ENCODE measurements at places on chromosomes 4 and X.

- no peak for DNase-seq
Observed at GRCh38 chr4:153333874-153334273, 10.6 kb upstream of the MND1 start.

- DNase-seq: no peak
Observed at GRCh38 chr4:105765690-105766407, 57.3 kb downstream of the GSTCD start.

DNA sequence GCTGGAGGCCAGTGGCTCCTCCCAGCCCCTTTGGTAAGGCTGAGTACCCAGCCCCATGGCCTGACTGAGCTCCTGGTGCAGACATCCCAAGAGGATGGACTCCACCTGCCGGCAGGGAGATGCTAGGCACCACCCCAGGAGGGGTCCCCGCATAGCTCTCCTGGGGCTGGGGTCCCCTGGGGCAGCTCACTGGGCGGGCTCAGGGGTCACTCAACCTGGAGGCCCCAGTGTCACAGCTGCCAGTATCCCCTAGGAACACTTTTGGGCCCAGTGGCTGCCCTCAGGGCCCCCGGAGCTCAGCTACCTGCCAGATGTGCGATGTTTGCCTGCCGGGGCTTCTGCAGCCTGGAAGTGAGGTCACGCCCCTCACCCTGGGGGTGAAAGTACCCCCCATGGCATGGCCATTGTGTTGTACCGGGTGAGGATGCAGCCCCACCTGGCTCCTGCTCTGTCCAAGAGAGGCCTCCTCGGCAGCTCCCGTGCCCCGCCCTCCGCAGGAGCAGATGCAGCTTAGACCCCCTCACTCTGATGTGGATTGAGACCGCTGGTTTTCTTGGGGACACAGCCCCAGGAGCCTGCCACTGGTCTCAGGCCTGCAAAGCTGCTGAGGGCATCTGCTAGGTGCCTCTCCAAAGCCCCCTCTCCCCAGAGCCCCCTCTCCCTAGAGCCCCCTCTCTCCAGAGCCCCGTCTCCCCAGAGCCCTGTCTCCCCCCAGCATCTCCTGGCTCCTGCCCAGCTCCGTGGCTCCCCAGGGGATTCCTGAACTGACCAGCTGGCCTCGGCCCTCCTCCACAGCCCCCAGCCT, 6.7 kb upstream of the HGFAC start:
- DNase-seq: no peak

- no peak for DNase-seq
Observed at GRCh38 chr4:110515676-110516075, 39.7 kb downstream of the ENPEP start.

- no peak for DNase-seq
Observed at GRCh38 chr4:1255151-1255550, 6.2 kb upstream of the CTBP1 start.

- DNase-seq: no peak
Observed at GRCh38 chr4:67475155-67475554, 70.1 kb downstream of the CENPC start.

GRCh38 chr4:11201256-11201655, 227.4 kb downstream of the HS3ST1 start:
- no peak for DNase-seq

DNA sequence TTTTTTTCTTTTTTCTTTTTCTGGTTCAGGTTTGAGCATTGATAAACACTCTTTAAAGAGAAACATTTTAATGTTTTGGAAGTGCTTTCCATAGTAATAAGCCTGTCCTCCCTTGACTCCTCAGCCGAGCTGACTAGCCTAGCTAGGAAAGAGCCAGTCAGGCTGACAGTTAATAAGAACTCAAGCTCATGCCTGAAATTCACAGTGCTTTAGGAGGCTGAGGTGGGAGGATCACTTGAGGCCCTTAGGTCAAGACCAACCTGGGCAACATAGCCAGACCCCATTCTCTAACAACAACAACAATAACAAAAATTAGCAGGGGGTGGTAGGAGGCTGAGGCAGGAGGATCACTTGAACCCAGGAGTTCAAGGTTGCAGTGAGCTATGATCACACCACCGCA, 53.4 kb upstream of the ZCCHC13 start:
- DNase-seq: no peak

- no peak for DNase-seq
Observed at GRCh38 chrX:154981116-154981411, 41.5 kb downstream of the F8 start.

- DNase-seq: no peak
Observed at GRCh38 chr4:130393231-130393630, 1297.3 kb downstream of the C4orf33 start.

GRCh38 chr4:116531870-116532269, 553.5 kb downstream of the TRAM1L1 start:
- no peak for DNase-seq

DNA sequence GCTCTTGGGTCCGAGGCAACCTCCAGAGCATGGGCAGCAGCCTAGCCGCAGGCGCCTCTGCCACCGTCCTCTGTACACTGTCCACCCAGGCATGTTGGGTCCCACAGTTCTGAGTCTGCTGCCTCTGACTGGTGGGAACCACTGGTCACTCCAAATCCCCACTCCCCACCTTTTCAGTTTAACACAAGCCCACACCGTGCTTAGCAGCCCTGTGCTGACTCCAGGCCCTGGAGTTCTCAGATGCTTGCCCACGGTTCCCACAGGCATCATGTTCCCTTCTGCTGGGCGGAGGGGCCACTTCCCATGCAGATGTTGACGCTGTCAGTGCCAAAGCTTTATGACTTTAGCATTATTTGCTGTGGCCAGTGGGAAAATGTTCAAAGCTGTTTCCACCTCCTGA, 104.5 kb downstream of the SCD5 start:
- no peak for DNase-seq

GRCh38 chr4:56708146-56708545, 27.1 kb upstream of the HOPX start:
- DNase-seq: no peak

GRCh38 chr4:149076401-149076800, 634.2 kb upstream of the NR3C2 start:
- DNase-seq: no peak

- DNase-seq: no peak
Observed at GRCh38 chr4:138184886-138185285, 57.3 kb downstream of the SLC7A11 start.

DNA sequence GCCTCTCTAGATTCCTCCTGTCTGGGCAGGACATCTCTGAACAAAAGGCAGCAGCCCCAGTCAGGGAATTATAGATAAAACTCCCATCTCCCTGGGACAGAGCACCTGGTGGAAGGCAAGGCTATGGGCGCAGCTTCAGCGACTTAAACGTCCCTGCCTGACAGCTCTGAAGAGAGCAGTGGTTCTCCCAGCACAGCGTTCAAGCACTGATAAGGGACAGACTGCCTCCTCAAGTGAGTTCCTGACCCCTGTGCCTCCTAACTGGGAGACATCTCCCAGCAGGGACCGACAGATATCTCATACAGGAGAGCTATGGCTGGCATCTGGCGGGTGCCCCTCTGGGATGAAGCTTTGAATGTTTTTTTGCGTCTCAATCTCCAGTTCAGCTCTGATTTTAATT, 262.2 kb downstream of the PARM1 start:
- DNase-seq: no peak

DNA sequence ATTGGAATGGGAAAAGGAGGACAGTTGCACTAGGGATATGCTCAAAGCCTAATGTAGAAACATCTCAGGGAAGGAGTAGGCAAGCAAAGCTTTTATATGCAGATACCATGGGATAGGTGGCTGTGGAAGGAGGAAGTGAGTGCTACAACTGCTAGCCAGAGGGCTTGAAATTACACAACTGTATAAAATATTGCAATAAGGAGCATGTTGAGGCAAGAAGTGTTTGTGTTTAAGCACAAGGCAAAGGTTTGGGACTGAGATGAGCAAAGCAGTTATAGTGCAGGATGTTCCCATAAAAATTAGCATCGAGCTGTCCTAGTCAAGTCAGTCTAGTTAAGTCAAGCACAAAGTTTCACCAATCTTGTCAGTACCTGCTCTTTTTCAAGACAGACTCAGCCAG, 35.6 kb upstream of the DCAF8L1 start:
- DNase-seq: no peak

GRCh38 chr4:56768316-56768715, 53.2 kb downstream of the SPINK2 start:
- no peak for DNase-seq

GRCh38 chr4:7892212-7893019, 47.2 kb downstream of the AFAP1 start:
- no peak for DNase-seq

DNA sequence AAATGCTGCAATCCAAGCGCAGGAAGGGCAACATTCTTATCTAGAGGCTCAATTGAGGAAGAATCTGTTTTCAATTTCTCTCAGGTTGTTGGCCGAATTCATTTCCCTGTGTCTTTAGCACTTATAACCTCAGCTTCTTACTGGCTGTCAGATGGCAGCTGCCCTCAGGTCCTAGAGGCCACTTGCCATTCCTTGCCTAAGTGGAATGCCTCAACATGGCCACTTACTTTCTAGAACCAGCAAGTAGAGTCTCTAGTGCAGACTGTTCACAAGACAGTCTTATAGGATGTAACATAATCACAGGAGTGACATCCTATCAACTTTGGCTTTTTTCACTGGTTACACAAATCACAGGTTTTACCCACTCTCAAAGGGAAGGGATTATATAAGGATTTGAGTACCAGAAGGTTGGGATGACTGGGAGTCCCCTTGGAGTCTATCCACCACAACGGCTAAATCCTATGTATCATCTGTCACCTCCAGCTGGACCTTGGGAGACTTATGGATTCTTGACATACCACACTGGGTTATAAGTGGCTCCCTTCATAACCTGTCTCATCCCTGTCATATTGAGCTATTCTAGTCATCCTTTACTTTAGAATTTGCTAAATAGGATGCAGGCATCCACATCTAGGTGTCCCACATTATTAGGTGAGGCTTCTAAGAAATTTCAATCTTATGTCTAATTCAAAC, 297.9 kb upstream of the CTSO start:
- no peak for DNase-seq

- DNase-seq: no peak
Observed at GRCh38 chr4:9764155-9764696, 17.2 kb upstream of the DRD5 start.

DNA sequence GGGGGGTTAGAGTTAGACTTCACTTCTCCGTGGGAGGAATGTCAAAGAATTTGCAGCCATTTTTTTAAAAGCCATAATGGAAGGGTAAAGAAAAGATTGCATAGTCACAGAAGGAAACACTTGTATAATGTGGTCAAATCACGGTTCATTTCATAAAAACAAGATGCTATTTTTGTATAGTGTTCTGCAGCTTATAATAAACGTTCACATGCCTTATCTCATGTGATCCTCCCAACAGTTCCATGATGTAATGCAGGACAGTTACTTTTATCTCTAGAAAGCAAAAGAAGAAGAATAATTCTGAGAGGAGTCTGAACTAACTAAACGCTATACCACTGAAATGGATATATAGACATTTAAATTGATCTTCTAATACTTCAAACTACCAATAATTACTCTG, 71.3 kb upstream of the CAMK2D start:
- no peak for DNase-seq

- DNase-seq: no peak
Observed at GRCh38 chr4:56251556-56251955, 135.7 kb downstream of the AASDH start.

GRCh38 chr4:61094854-61095598, 105.1 kb upstream of the ADGRL3 start:
- DNase-seq: no peak

GRCh38 chrX:154321594-154321993, 26.0 kb downstream of the TKTL1 start:
- DNase-seq: no peak

DNA sequence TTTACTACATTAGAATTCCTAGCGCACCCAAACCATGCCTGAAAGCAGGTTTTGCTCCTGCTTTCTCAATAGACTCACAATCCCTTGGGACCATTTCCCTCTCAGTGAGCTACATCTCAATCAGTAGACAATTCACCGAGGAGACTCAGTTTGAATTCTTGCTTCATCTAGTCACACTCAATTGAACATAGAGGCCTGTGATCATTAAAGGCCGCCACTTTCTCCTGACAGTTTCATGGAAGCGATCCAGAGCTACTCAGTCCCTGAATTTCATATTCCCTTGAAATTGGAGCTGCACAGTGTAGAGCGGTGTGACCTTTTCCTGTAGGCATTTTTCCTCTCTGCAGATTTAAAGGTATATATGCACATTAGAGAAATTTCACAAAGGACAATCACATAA, 193.9 kb upstream of the SPOCK3 start:
- no peak for DNase-seq

GRCh38 chr4:15451181-15451865, 18.4 kb upstream of the CC2D2A start:
- DNase-seq: no peak

DNA sequence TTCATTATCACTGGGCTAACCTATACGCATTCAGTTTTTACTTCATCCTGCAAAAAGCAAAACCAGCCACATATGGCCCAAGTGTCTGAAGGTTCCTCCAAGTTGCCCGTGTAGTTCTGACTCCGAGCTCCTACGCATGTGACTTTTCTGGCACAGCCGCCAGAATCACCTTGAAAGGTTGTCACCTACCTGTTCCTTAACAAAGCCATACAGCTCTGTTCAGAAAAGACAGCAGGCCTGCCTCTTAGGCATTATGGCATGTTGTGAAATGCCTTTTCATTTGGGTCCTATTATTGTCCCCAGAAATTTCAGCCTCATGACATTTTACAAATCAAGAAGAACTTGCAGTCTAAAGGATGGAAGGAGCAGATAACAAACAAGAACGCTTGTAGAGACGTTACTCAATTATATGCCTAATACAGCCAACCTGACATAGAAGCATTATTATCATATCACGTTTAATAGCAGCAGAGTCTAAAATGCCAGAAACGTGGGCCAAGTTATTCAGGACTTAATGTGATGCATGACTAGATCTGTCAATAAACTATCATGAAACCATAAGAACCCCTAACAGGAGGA, 118.5 kb downstream of the RBM47 start:
- no peak for DNase-seq

DNA sequence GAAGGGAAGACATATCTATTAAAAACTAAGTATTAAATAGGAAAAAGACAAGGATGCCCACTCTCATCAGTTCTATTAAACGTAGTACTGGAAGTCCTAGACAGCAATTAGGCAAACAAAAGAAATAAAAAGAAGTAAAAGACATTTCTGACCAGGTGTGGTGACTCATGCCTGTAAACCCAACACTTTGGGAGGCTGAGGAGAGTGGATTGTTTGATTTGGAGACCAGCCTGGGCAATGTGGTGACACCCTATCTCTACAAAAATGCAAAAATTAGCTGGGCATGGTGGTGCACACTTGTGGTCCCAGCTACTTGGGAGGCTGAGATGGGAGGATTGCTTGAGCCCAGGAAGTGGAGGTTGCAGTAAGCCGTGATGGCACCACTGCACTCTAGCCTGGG, 1071.8 kb downstream of the FAT4 start:
- DNase-seq: no peak

DNA sequence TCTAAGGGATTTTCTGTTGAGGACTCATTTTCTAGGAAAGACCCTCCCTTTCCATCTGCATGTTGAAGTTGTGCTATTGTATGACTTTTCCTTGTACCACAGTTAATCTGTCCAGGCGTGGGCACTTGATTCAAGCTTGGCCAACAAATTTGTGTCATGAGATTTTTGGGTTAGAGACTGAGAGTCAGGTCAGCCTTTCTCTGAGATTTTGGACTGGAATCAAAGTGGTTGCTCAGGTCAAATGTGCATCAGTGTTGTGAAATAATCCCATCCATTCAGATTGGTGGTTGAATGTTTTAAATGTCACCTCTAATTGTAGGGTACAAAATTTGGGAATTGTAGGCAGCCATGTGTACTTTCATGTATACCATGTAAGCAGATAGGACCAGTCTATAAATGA, 545.2 kb upstream of the IGFBP7 start:
- DNase-seq: no peak

- no peak for DNase-seq
Observed at GRCh38 chr4:30380404-30380998, 339.7 kb upstream of the PCDH7 start.

- no peak for DNase-seq
Observed at GRCh38 chrX:143754183-143754582, 33.6 kb upstream of the SPANXN2 start.
